ENCODE measurements at places on chromosomes 12 and 14. TPM values are rescaled to one million over a fixed set of nuclear protein-coding genes. Genes with fewer than 3 reads are reported as not detected.

- DNase-seq, result no peak
Measured at GRCh38 chr14:80543211-80543610, 331.9 kb upstream of the DIO2 start.

DNA sequence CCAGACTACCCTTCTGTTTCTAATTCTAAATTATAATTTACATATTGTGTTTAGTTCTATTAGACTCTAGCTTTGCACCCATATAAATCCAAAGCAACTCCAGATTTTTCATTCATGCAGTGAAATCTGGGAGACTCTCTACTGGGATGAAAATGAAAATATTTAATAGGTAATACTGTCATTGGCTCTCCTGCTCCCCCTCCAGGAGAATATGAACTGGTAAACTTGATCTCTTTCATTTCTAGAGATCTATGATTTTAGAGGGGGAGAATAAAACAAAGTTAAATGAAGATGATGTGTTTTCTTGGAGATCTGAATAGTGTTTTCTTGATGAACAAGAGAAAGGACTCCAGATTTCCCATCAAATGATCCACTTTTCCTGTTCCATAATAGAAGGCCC, 104.3 kb upstream of the TMCC3 start:
- no peak for DNase-seq

GRCh38 chr14:88422919-88423650, 37.6 kb downstream of the SPATA7 start:
- DNase-seq, result no peak

Gene DEPDC4
- 2.9 TPM for total RNA-seq

Gene BATF
- not detected for total RNA-seq

GRCh38 chr12:98485792-98486340, 29.5 kb upstream of the TMPO start:
- no peak for DNase-seq

- DNase-seq, result no peak
Measured at GRCh38 chr12:132471011-132471857, 18.7 kb upstream of the FBRSL1 start.

- DNase-seq, result no peak
Measured at GRCh38 chr14:50999726-51000125, 55.4 kb upstream of the PYGL start.

DNA sequence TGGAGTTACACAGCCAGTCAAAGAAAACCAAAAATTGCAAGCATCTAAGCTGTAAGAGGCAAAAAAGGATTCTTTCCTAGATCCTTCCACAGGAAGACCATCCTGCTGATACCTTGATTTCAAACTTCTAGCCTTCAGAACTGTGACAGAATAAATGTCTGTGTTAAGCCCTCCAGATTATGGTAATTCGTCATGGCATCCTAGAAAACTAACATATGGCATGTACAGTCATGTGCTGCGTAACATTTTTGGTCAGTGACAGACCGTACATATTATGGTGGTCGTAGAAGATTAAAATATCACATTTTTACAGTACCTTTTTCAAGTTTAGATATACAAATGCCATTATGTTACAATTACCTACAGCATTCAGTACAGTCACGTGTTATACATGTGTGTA, 660.9 kb upstream of the LMO3 start:
- DNase-seq, result no peak

DNA sequence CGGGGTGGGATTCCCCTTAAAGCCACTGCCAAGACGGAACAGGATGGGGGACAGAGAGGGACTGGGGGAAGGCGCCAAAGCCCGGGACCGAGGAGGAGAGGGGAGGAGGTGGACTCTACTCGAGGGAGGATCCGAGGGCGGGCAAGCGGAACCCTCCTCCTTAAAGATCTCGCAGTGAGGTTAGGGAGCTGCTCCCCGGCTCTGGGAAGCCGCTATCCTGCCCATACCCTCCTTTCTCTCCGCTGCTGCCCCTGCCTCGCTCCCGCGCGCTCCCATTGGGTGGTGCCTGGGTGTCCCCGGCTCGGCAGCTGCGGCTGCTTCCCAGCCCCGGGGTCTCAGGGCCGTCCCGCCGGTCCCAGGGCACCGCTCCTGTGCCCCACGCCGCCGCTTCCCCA, 16.4 kb downstream of the KRT18 start:
- peak; percentile 88 for DNase-seq

- DNase-seq, result no peak
Measured at GRCh38 chr12:28240853-28241252, 50.6 kb downstream of the CCDC91 start.

Gene YY1
- 68.9 TPM for total RNA-seq

Gene ABCC9
- total RNA-seq, result not detected

GRCh38 chr14:91997492-91997891, 42.4 kb downstream of the TRIP11 start:
- no peak for DNase-seq

DNA sequence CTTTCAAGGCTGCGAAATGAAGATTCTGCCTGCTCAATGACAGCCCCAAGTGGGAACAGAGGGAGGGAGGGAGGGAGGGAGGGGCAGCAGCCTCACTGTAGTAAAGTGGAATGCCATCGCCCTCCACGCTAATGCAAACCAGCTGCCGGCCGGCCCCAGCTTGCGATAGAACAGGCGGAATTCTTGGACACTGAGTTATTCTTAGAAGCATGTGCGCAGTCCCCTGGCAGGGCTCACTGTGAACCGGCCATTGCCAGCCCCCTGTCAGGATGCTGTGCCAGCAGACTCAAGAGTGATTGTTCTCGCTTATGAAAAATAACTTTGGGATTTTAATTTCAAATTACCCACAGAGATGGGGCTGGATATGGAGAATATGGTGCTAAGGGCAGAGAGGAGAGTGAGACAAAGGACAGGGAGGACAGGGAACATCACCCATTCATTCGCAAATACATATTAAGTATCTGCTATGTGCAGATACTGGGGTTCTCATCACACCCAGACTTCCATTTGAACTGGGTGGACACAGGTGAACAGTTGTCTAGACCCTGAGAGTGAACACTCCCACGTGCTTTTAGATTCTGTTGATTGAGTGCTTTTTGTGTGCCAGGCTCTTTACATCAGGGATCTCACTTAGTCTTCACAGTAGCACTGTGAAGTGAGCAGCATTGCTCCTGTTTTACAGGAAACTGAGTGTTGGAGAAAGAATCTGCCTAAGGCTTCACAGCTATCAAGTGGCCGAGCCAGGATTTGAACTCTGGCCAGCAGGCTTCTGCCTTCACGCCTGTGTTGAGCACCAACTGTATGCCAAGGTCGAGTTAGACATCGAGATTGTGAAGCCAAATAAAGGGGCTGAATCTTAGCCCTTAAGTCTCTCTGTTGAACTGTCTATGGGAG, 192.9 kb downstream of the C12orf75 start:
- DNase-seq, result no peak

- no peak for DNase-seq
Measured at GRCh38 chr12:5345534-5345933, 86.4 kb upstream of the NTF3 start.

DNA sequence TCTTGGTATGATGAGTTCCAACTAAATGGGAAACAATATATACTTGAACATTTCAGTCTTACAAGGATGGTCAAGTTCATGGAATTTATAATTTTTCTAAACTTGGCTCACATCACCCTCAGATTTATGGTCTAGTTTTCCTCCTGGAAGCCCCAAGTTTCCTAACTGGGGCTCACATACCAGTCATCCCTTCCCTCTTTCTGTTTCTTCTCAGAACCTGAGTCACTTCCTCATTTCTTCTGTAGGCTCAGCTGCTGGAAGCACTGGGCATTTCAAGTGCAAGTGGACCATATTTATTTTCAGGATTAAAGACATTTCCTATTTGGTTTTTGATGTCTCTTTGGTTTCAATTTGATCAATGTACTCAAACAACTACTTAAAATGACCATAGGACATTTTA, 55.4 kb downstream of the GRIP1 start:
- no peak for DNase-seq

Gene ZC3H10
- 8.2 TPM for total RNA-seq

DNA sequence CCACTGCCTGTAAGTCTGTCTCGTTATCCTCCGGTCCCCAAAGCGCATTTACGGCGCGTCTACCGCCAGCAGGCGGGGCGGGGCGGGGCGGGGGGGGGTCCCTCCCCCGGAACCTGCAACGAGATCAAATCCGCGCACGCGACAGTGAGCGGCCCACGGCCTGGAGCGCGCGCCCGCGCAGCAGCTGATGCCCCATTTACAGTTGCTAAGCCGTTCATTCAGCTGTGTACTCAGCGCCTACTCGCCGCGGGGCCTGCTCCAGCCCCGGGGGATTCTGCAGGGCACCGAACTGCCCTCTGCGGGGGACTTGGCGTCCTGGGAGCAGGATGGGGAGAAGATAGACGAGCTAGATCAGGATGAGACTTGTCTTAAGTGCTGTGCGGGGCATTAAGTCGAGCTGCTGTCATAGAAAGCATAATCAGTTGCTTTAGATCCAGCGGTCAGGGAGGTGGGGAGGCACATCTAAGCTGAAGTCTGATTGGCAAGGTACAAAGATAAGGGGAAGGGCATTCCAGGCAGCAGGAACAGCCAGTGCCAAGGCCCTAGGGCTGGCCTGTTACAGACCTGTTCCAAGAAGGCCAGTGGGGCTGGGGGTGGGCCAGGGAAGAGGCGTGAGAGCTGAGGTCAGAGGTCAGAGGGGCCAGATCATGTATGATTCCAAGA, 1.4 kb upstream of the CCDC85C start:
- peak; percentile 81 for DNase-seq

All from H7 (cell line).